GF-D8 (cell line): ENCODE measurements at places on chromosomes 12 and 14.

GRCh38 chr14:91009501-91010152 lies 50.8 kb downstream of the RPS6KA5 start:
- peak; percentile 92 for DNase-seq

- no peak for DNase-seq
Observed at GRCh38 chr12:92079054-92079385, 66.6 kb downstream of the BTG1 start.

- no peak for DNase-seq
Observed at GRCh38 chr14:24398653-24399446, at the start of gene NYNRIN. TSS of gene NYNRIN (plus strand) at chr14:24399003. CDS start at chr14:24399247, 244 bp downstream.

- no peak for DNase-seq
Observed at GRCh38 chr14:20436363-20436755, 393 bp upstream of the KLHL33 start.

DNA sequence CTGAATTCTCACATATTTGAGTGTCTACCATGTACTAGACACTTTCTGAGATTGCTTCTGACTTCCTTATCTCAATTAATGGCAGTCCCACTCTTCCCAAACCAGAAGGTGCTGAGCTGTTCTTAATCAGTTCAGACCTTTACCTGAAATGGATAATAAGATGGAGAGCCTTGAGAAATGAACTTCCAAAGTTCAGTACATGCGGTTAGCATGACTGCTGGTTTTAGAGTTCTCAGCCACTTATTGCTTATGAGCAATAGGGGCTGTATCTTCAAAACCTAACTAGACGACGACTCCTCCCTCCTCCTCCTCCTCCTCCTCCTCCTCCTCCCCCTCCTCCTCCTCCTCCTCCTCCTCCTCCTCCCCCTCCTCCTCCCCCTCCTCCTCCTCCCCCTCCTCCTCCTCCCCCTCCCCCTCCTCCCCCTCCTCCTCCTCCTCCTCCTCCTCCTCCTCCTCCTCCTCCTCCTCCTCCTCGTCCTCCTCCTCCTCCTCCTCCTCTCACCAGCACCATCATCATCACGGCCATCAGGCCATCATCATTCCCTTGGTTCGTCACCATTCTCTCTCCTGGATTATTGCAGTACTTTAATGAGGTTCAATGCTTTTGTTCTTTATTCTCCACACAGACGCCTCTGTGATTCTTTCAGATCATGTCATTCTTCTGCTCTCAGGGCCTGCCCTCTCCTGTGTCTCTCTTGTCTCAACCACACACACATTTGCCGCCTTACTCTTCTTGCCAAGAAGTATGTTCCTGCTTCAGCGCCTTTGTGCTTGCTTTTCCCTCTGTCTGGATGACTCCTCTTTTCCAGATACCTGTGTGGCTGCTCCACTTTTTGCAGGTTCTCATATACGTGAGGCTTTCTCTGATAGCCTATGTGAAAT lies 2.7 kb downstream of the PCNX1 start:
- no peak for DNase-seq

DNA sequence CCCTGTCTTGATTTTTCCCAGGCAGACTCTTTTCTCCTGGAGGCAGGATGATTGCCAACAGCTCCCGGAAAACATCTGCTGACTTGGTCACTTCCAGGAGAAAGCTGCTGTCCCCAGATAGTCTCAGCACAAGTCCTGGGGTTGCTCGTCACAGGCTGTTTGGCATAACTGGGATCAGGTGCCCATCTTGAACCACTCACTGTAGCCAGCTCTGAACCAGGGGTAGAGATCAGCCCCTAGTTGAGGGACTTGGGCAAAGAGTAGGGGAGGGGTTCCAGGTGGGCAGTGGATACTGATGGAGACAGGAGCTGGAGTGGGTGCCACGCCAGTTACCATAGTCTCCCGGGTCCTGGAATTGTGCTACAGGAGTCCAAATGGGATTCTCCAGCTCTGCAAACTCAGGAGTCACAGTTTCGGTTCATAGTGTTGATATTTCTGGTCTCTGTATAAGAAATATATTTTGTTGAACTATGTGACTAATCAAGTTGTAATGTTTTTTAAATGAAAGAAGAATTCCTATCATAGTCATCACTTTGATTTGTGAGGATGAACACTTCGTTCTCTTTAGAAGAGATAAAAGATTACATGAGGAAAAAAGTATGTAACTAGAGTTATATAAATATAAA lies 1154.5 kb downstream of the AACS start:
- DNase-seq: no peak

GRCh38 chr14:55884819-55885218 lies 233.4 kb upstream of the PELI2 start:
- DNase-seq: no peak

DNA sequence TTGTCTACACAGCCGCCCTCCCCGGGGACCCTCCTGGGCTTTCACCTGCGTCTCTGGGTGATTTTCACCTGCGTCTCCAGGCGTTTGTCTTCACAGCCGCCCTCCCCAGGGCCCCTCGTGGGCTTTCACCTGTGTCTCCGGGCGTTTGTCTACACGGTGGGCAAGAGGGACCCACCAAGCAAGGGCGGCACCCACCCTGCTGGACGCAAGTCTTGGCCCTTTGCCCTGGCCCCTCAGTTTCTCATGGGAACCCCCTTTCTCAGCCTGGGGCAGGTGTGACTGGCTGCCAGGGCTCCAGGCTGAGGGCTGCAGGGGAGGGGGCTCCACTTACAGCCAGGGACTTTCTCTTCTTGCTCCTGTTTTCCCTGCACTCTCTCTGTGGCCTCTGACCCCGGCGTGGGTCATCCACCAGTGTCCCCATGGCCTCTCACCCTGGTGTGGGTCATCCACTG lies 68.6 kb upstream of the GALNT9 start:
- no peak for DNase-seq

- no peak for DNase-seq
Observed at GRCh38 chr12:47141459-47141858, 61.7 kb upstream of the AMIGO2 start.

- no peak for DNase-seq
Observed at GRCh38 chr12:122184517-122184916, 1.6 kb downstream of the LRRC43 start.

- DNase-seq: no peak
Observed at GRCh38 chr14:23359167-23359626, 5.8 kb downstream of the EFS start.

- no peak for DNase-seq
Observed at GRCh38 chr12:63075376-63076060, 75.5 kb downstream of the AVPR1A start.

GRCh38 chr12:111271674-111272418 lies 97.0 kb downstream of the PHETA1 start:
- no peak for DNase-seq

GRCh38 chr14:76827696-76828296 lies 1.6 kb downstream of the LRRC74A start:
- no peak for DNase-seq

DNA sequence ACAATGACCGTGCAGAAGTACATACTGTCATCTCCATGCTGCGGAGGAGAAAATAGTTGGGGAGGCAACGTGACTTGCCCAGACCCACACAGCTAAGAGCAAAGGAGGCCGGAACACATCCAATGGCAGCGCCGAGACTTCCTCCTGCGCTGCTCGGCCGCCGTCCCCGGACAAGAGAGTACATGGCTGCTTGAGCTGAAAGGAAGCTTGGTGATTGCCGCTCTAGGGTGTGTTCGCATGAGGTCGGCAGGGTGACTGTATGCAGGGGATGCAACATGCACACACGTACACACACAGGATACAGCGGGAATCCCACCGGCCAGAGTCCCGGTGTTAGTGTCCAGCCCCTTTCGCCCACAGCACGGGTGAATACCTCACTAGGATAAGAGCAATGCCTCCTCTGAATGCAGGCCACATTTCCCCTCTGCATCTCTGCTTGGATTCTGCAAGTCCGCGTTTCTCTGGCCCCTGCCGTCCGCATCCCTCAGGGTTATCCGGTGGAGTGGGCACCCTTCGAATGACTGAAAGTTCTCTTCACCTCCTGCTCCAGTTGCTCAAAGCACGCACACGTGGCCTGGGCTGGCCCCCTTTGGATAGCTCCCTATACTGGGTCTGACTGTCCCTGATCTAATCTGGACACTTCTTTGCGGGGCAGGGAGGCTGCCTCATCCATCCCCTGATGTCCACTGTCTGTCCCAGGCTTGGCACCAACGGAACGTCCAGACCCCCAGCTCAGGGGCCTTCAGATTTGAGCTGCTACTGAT lies 78.8 kb downstream of the GSC start:
- DNase-seq: no peak

DNA sequence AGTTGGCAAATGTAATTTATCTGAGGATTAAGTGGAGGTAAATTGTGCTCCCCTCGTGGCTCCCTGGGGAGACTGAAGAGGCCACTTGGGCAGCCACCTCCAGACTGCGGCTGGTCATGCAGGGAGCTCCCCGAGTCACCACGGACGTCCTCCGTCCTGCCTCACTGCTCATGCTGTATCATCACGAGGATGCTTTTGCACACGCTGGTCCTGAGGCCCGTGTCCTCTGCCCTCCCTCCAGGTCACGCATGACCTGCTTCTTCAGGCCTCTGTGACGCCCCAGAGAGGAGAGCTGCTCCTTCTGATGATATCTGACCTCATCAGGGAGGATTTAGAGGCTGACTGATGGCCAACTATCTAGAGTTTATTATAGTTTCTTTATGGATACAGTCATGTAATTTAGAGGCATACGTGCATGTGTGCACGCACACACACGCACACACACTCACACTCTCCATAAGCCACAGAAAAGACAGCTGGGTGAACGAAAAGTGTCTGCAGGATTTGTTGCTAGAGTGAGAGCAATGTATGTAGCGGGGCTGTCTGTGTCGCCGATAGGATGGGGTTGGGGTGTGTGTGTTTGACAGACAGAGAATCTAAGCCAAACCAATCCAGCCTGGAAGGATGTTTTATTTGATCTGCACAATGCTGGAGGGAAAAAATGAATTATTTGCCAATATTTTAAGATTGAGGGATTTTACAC lies 160.0 kb downstream of the ADGRD1 start:
- no peak for DNase-seq

DNA sequence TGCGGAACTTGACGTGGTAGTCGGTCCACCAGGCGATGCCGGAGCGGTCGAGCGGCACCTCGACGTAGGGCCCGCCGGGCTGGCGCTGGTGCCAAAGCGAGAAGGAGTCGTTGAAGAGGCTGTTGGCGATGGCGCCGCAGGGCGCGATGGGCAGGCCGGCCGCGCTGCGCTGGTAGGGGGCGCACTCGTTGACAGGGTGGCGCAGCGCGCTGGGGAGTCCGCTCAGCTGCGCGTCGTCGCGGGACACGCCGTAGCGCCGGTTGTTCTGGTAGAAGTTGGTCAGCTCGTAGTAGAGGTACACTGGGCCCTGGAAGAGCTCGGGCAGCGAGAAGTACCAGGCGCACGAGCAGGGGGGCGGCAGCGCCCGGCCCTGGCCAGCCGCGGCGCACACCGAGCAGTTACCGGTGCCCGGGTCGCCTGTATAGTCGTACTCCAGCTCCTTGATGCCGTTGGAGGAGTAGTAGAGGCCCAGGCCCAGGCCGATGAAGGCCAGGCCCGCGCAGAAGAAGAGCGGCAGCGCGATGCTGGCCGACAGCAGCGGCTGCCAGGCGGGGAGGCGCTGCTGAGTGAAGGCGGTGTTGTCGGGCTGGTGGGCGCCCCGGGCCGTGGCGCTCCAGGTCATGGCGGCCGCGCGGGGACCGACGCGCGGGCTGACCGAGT lies 482 bp downstream of the TMEM30B start:
- no peak for DNase-seq

GRCh38 chr14:36940476-36940875 lies 231.9 kb downstream of the SLC25A21 start:
- no peak for DNase-seq

GRCh38 chr12:74449872-74450271 lies 87.8 kb upstream of the ATXN7L3B start:
- no peak for DNase-seq

- no peak for DNase-seq
Observed at GRCh38 chr14:97074856-97075255, 277.7 kb downstream of the VRK1 start.

- no peak for DNase-seq
Observed at GRCh38 chr12:30877105-30877875, 49.3 kb upstream of the TSPAN11 start.

- no peak for DNase-seq
Observed at GRCh38 chr14:93531644-93532043, 100.9 kb downstream of the UNC79 start.

GRCh38 chr12:18750085-18750484 lies 12.2 kb downstream of the CAPZA3 start:
- no peak for DNase-seq

- DNase-seq: peak; percentile 80
Observed at GRCh38 chr12:39931857-39932256, 174.0 kb downstream of the SLC2A13 start.

- no peak for DNase-seq
Observed at GRCh38 chr12:24839268-24839791, 109.6 kb downstream of the BCAT1 start.

GRCh38 chr14:88547386-88547780 lies 7.4 kb downstream of the PTPN21 start:
- no peak for DNase-seq

- no peak for DNase-seq
Observed at GRCh38 chr12:110508071-110508586, 6.0 kb downstream of the RAD9B start.

DNA sequence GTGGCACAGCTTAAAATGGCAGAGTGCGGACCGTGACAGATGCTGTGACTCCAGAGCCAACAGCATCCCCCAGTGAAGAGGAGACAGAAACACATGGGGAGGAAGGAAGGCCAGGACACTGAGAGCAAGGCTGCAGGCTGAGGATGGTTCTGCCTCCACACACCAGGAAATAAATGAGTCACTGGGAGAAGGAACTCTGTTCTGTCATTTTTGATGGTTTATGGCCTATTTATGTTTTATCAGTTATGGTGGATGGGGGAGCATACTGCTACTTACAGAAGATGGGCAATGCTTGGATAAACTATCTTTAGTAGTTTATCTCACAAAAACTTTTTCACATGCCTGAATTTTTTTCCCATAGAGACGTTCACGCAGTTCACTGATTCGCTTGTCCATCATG lies 33.8 kb downstream of the ZFYVE21 start:
- no peak for DNase-seq

- no peak for DNase-seq
Observed at GRCh38 chr12:13257356-13257875, 60.9 kb downstream of the EMP1 start.

- peak; percentile 5 for DNase-seq
Observed at GRCh38 chr12:76152181-76152807, 67.8 kb upstream of the NAP1L1 start.

DNA sequence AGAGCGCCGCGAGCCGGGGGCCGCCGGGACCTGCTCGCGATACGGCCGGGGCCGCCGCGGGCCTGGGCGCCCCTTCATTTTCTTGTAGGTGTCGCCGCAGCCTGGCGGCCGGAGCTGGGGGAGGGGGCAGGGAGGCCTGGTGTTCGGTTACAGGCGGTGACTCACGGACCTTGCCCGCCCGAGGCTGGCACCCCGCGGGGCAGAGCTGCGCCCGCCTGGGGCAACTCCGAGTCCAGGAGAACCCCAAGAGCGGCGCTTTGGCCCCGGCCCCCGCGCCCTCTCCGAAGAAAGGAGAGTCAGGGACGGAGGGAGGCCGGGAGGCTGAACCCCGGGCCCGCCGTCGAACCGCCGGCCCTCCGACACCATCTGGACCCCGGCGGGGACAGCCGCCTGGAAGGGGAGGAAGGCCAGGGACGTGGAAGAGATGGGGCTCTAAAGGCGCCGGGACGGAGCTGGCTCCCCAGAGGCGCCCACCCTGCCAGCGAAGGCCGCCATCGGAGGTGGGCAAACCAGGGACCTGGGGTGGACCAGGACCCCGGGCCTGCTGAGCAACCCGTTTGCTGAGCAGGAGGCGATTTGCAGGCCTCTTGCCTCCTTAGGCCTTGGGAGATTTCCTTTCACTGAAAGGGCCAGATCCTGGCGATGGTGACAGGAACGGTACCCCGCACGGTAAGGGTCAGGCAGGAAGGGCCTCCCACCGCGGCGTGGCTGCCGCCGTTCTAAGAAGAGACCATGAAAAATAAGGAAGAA lies 843 bp upstream of the NUAK1 start:
- no peak for DNase-seq
